ENCODE measurements at places on chromosomes 11 and 22.

DNA sequence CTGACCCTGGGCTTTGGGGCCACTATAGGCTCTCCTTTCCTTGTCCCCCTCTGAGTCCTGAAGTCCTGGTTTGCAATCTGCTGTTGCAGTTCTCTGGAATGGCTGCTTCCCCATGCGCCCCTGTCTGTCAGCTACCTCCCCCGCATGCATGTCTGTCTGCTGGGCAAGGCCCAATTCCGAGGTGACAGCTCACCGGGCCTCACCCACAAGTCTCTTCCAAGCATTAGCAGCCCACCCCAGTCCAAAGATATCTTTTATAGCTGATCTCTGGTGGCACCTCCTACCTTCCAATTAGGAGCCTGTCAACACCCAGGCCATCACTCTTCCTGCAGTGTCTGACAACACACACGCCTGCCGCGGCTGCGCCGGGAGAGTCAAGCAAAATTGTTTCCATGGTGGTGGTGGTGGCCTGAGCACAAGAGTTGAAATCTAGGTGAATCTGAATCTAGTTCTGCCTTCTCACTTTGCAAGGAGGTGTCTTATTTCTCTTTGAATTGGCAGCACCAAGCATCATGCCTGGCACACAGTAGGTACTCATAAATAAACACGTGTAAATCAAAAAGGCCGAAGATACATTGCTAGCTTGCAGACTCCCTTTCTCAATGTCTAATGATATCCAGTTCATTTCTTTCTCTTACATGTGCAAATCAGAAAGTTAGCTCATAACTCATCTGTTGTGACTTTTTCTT, 1.2 kb upstream of the LMO2 start:
- H3K27ac ChIP-seq: no peak overlapping the region
- no peaks in the 10 kb centered on the region for H3K36me3 ChIP-seq
- peak overlapping the region; percentile 54 for H3K4me3 ChIP-seq
- peaks cover 20% of the 10 kb centered on the region for H3K4me1 ChIP-seq
- DNase-seq: no peak

GRCh38 chr11:13134066-13134465, 125.0 kb downstream of the RASSF10 start:
- H3K27ac ChIP-seq: no peak overlapping the region
- H3K4me1 ChIP-seq: no peaks in the 10 kb centered on the region
- DNase-seq: no peak
- H3K27me3 ChIP-seq: no peaks in the 10 kb centered on the region
- no peak overlapping the region for H3K4me3 ChIP-seq

GRCh38 chr22:25781801-25782200, 39.8 kb downstream of the MYO18B start:
- no peaks in the 10 kb centered on the region for H3K4me1 ChIP-seq
- no peak overlapping the region for H3K4me3 ChIP-seq
- DNase-seq: no peak
- H3K36me3 ChIP-seq: no peaks in the 10 kb centered on the region

- no peak for DNase-seq
- H3K4me1 ChIP-seq: no peaks in the 10 kb centered on the region
- no peak overlapping the region for H3K4me3 ChIP-seq
- no peaks in the 10 kb centered on the region for H3K36me3 ChIP-seq
- H3K27me3 ChIP-seq: no peaks in the 10 kb centered on the region
Observed at GRCh38 chr11:2507212-2507901, 62.5 kb downstream of the KCNQ1 start.

- H3K4me3 ChIP-seq: no peak overlapping the region
- H3K27ac ChIP-seq: no peak overlapping the region
- H3K27me3 ChIP-seq: no peaks in the 10 kb centered on the region
- DNase-seq: no peak
- peaks cover 6% of the 10 kb centered on the region for H3K4me1 ChIP-seq
Observed at GRCh38 chr22:42860968-42861367, 3.9 kb upstream of the ARFGAP3 start.

- no peaks in the 10 kb centered on the region for H3K4me1 ChIP-seq
- no peak overlapping the region for H3K4me3 ChIP-seq
- peaks cover 92% of the 10 kb centered on the region for H3K36me3 ChIP-seq
- no peaks in the 10 kb centered on the region for H3K27me3 ChIP-seq
Observed at GRCh38 chr11:121520243-121521144, 67.7 kb upstream of the SORL1-AS1 start.

DNA sequence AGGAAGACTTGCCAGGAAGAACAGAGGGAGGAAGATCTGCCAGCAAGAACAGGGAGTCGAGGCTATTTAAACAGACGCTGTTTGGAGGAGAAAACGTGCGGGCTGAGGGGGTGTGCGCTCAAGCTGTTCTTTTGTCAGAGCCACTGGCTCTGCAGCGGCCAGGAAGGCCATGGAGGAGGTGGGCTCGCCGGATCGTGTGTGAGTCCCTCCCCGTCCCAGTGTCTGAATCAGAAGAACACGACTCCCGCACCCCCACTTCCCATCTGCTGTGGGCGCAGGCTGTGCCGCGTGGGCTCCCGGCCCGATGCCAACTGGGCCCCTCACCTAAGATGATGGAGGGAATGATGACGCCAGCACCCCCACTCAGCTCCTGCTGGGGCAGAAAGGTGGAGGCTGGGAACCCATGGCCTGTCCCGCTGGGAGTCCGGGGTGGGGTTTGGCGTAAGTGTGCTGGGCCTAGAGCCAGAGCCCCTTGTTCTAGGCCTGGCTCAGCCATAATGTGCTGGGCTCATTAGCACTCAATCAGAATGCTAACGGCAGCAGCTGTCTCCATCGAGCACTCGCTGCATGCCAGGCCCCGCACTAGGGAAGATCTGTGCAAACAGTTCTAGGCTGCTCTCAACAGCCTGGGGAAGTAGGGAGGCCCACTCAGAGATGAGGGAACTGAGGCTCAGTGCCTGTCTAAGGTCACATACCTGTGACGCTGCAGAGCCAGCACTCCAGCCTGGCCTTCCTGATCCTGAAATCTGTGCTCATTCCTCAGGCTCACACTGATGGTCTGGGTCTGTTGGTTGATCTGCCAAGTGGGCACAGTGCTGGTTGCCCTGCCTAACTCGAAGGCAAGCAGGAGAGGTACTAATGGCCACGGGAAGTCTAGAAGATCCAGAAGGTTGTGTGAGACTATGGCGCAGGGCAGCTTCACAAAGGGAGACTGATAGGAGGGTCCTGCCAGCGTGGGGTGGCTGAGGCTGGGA, 11.5 kb downstream of the NPTXR start:
- H3K36me3 ChIP-seq: no peaks in the 10 kb centered on the region
- DNase-seq: no peak
- no peaks in the 10 kb centered on the region for H3K4me1 ChIP-seq
- no peak overlapping the region for H3K4me3 ChIP-seq

- H3K27ac ChIP-seq: no peak overlapping the region
- no peak overlapping the region for H3K4me3 ChIP-seq
- H3K4me1 ChIP-seq: no peaks in the 10 kb centered on the region
- DNase-seq: no peak
- no peaks in the 10 kb centered on the region for H3K27me3 ChIP-seq
- H3K36me3 ChIP-seq: no peaks in the 10 kb centered on the region
Observed at GRCh38 chr11:8034604-8035190, 46.3 kb upstream of the TUB start.

- no peak for DNase-seq
- no peak overlapping the region for H3K27ac ChIP-seq
- no peaks in the 10 kb centered on the region for H3K27me3 ChIP-seq
Observed at GRCh38 chr11:67638535-67639437, 777 bp downstream of the TBX10 start.

DNA sequence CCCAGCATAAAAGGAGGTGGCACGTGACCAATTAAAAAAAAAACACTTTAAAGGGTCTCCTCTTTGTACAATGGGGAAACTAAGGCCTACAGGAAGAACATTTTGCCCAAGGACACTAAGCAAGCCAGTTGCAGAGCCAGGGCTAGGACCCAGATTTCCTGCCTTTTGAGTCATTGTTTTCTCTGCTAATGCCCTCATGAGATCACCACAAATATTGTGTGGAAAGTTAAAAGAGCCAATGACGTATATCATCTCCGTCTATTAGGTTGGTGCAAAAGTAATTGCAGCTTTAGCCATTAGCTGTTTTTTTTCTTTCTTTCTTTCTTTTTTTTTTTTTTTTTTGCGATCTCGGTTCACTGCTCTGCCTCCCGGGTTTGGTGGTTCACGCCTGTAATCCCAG, 24.1 kb upstream of the LRRC32 start:
- no peak overlapping the region for H3K4me3 ChIP-seq
- DNase-seq: no peak
- H3K27me3 ChIP-seq: no peaks in the 10 kb centered on the region
- H3K36me3 ChIP-seq: no peaks in the 10 kb centered on the region
- H3K4me1 ChIP-seq: no peaks in the 10 kb centered on the region

DNA sequence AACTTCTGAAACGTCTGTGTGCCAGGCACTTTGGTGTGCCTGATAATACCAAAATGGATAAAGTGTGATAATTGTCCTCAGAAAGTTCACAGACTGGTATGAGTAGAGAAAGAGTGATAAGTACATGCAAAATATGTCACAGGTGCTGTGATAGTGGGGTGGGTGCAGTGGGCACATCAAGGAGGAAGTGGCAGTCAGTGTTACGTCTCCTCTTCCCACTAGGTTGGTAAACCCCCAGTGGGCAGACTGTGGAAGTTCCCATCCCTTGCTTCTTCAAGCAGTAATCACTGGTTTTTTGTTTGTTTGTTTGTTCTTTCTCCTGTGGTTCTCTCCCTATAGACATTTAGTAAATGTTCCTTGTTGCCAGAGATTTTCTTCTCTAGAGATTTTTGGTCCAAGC, 5.4 kb downstream of the RNF121 start:
- DNase-seq: no peak
- H3K4me1 ChIP-seq: peaks cover 12% of the 10 kb centered on the region
- H3K27me3 ChIP-seq: no peaks in the 10 kb centered on the region
- H3K27ac ChIP-seq: no peak overlapping the region

- DNase-seq: no peak
- H3K27ac ChIP-seq: no peak overlapping the region
- H3K36me3 ChIP-seq: no peaks in the 10 kb centered on the region
- H3K4me1 ChIP-seq: no peaks in the 10 kb centered on the region
- no peaks in the 10 kb centered on the region for H3K27me3 ChIP-seq
Observed at GRCh38 chr11:70541176-70541575, 142.8 kb downstream of the CTTN start.

DNA sequence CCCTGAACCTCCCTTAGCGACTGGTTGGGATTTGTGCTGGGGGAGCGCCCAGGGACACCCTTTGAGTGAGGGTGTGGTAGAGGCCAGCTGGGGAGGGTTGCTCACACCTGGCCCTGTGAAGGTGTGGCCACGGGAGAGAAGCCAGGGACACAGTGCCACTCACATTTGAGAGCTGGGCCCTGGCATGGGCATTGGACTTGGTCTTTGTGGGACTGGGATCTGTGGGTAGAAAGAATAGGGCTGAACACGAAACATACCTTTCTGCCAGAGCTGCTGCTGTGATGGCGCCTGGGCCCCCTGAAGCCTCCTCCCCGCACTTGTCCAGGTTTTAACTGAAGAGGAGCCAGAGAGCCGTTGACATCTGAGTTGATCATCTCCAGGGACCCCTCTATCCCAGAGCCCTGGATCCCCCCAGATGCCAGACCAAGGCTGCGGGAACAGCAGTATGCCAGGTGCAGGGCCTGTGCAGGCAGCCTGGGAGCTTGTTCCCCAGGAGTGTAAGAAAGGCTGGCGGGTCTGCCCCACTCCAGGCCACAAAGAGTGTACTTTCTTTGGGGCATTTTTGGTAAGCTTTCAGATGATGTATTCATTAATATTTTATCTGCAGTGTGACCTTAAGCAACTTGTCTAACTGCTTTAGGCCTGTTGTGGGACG, 284.1 kb downstream of the TBC1D22A start:
- H3K36me3 ChIP-seq: no peaks in the 10 kb centered on the region
- H3K27ac ChIP-seq: no peak overlapping the region
- no peaks in the 10 kb centered on the region for H3K27me3 ChIP-seq
- no peaks in the 10 kb centered on the region for H3K4me1 ChIP-seq
- no peak for DNase-seq
